CD4-positive, CD25-positive, alpha-beta regulatory T cell (primary cell): ENCODE measurements at places on chromosomes 2 and 18. TPM values are rescaled to one million over a fixed set of nuclear protein-coding genes. Genes with fewer than 3 reads are reported as not detected.

AKAIN1 gene
- polyA plus RNA-seq = not detected

TCF4 gene
- polyA plus RNA-seq = 1.1 TPM

POTEC gene
- not detected for polyA plus RNA-seq

- H3K4me3 ChIP-seq = no peak overlapping the region
- H3K4me1 ChIP-seq = no peaks in the 10 kb centered on the region
- H3K27me3 ChIP-seq = no peaks in the 10 kb centered on the region
Measured at GRCh38 chr18:79695856-79696850, 16.6 kb downstream of the CTDP1 start.

- no peak overlapping the region for H3K4me3 ChIP-seq
- no peaks in the 10 kb centered on the region for H3K27me3 ChIP-seq
- peaks cover 3% of the 10 kb centered on the region for H3K36me3 ChIP-seq
- H3K4me1 ChIP-seq = no peaks in the 10 kb centered on the region
- DNase-seq = no peak
- no peak overlapping the region for H3K27ac ChIP-seq
Measured at GRCh38 chr2:174121612-174122011, 126.7 kb downstream of the OLA1 start.

- no peaks in the 10 kb centered on the region for H3K4me1 ChIP-seq
- H3K36me3 ChIP-seq = no peaks in the 10 kb centered on the region
- no peaks in the 10 kb centered on the region for H3K27me3 ChIP-seq
- H3K27ac ChIP-seq = no peak overlapping the region
- H3K4me3 ChIP-seq = no peak overlapping the region
Measured at GRCh38 chr2:216822470-216822869, 37.4 kb downstream of the TNP1 start.
